ENCODE measurements at places on chromosomes 7 and 10. TPM values are rescaled to one million over a fixed set of nuclear protein-coding genes. Genes with fewer than 3 reads are reported as not detected.

Gene CYP2E1
- 1.3 TPM for total RNA-seq

GRCh38 chr10:95462740-95463667, 98.2 kb downstream of the SORBS1 start:
- no peak for DNase-seq

DNA sequence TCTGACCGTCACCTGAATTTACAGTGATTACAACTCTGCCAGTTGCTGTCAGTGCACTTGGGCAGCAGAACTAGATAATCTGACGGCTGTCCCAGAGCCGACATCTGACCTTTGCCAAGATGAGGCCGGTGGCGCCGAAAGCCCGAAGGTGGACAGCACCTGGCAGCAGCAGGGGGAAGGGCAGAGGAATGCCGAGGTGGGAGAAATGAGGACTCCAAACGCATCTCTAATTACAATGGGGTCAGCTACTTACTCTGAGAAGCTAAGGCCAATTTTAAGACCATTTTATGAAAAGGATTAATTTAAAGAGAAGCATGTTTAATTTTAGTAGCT, 33.8 kb downstream of the TRIM8 start:
- DNase-seq: no peak

DNA sequence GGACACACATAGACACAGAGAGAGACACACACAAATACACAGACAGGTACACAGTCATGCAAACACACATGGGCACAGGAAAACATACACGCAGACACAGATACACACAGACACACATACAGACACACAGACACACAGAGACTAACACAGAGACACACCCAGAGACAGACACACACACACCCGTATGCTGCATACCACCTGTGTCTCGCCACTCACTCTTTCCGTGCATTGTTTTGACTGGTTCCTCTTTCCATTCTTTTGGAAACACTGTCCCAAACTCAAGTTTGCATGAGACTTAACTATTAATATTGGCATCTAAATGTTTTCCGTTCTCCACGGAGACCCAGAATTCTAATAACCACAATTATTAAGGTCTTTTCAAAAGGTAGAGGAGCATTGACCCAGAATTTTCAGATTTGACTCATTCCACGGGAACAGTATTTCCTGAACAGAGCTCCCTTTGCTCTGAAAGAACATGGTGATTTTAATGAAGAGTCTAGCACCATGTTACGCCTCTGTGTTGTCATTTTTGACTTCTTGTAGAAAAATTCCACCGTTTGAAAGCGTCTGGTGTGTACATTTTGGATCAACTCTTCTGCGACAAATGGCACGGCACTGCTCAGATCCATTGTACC, 141.2 kb upstream of the RNF32 start:
- DNase-seq: no peak

GRCh38 chr7:138396251-138397070, 63.6 kb upstream of the TRIM24 start:
- DNase-seq: no peak

- DNase-seq: no peak
Observed at GRCh38 chr10:93749218-93749799, 8.4 kb upstream of the LGI1 start.

Gene RGR
- total RNA-seq: 0.82 TPM

Gene PLCE1
- 25.7 TPM for total RNA-seq

GRCh38 chr10:11192304-11193000, 174.8 kb downstream of the CELF2 start:
- peak; percentile 50 for DNase-seq

Gene ST8SIA6
- 11.0 TPM for total RNA-seq

Gene SMNDC1
- 21.6 TPM for total RNA-seq

DNA sequence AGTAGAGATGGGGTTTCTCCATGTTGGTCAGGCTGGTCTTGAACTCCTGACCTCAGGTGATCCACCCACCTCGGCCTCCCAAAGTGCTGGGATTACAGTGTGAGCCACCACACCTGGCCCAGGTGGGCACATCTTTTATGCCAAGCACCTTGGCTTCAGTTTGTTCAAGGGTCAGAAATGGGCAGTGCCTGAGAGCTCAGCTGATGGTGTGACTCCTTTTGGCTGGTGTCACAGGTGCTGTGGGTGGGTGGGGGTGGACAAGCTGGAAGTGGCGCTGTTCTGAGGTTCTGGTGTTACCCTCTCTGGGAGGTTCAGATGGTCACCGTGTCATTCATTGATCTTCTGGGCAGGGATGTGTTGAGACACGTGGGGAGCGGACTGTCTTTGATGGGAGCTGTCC, 11.5 kb downstream of the ADCY1 start:
- DNase-seq: no peak

Gene UPK3B
- total RNA-seq: 33.8 TPM

Gene BAMBI
- total RNA-seq: 23.7 TPM

GRCh38 chr7:135109562-135109961, 38.3 kb upstream of the TMEM140 start:
- no peak for DNase-seq

Gene ASB10
- total RNA-seq: 8.2 TPM

- no peak for DNase-seq
Observed at GRCh38 chr7:41039981-41040380, 662.9 kb downstream of the INHBA start.

- DNase-seq: no peak
Observed at GRCh38 chr10:48671914-48672595, 12.6 kb upstream of the WDFY4 start.

GRCh38 chr10:82625512-82626189, 750.7 kb downstream of the NRG3 start:
- no peak for DNase-seq

DNA sequence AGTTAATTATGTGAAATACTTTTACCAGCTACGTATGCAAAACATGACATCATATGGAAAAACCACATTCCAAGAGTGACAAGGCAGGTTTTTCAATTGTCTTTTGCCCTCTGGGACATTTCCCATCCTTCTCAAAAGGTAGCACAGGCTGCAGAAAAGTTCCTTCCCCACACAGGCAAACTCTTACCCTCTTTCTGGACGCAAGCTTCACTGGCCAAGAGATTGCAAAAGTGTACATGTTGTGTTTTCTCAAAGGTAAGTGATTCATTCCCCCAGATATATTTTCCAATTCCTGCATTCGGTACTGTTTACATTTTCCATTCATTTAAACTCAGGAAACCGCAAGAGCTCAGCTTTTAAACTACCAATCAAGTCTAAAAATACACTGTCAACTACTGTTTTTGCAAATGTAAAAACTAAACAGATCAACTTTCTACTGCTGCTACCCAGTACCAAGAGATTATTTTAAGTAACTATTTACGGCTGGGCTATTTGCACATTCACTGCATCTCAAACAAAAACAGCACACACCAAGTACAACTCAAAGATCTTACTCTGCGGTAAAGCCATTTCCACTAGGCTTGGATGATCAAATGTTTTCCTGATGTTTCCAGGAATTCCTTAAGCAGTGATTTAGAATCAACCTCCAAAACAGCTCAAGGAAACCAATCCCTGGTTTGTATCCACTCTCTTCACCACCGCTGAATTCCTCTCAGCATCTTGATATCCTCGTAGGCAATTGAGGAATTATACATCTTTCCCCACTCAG, 233.6 kb upstream of the CCDC6 start:
- DNase-seq: no peak

GRCh38 chr10:10207538-10207937, 810.1 kb upstream of the CELF2 start:
- no peak for DNase-seq

GRCh38 chr10:69492746-69493462, 41.6 kb downstream of the TSPAN15 start:
- DNase-seq: no peak

Gene CARD11
- 0.42 TPM for total RNA-seq

Gene TRPV6
- 0.24 TPM for total RNA-seq

DNA sequence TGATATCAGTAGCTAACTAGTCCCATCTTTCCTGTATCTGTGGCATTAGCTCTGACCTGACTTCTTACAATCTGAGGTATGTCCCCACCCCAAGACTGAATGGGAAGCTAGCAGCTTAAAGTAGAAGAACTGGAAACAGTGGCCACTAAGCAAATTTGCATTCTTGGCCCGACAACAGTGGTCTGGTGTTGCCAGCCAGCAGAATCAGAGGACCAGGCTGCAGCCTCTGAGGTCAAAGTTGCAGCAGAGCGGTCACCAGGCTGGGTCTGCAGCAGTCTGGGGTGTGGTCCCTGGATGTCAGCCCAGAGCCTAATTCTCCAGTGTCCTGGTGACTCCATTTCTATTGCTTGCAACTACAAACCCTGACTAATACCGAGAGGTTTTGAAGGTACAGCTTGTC, 26.3 kb downstream of the FAM107B start:
- DNase-seq: peak; percentile 63

Gene PDGFA
- total RNA-seq: 27.5 TPM

Gene DENND2A
- total RNA-seq: 9.6 TPM

GRCh38 chr10:4101918-4102654, 317.1 kb upstream of the KLF6 start:
- peak; percentile 38 for DNase-seq

DNA sequence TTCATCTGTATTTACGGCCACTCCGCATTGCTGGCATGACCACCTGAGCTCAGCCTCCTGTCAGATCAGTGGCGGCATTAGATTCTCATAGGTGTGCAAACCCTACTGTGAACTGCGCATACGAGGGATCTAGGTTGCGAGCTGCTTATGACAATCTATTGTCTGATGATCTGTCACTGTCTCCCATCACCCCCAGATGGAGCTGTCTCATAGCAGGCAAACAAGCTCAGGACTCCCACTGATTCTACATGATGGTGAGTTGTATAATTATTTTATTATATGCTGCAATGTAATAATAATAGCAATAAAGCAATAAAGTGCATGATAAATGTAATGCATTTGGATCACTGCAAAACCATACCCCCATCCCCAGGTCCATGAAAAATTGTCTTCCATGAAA, 1172.9 kb upstream of the AUTS2 start:
- DNase-seq: no peak

GRCh38 chr7:28510026-28510369, 97.7 kb downstream of the CREB5 start:
- DNase-seq: no peak

Gene GIMAP6
- 35.4 TPM for total RNA-seq

GRCh38 chr7:102389810-102390209, 6.4 kb upstream of the PRKRIP1 start:
- DNase-seq: no peak

Gene CAV1
- total RNA-seq: 423 TPM

- DNase-seq: peak; percentile 36
Observed at GRCh38 chr7:48299580-48300169, 128.4 kb downstream of the ABCA13 start.

Data from left cardiac atrium (tissue), 4 donors.